ENCODE measurements at places on chromosomes 6 and 20.

GRCh38 chr6:16818992-16819626 is 57.8 kb upstream of the ATXN1 start:
- no peak for DNase-seq

GRCh38 chr6:124055395-124055794 is 251.7 kb downstream of the NKAIN2 start:
- DNase-seq = no peak

GRCh38 chr20:18395544-18395943 is 71.3 kb downstream of the DZANK1 start:
- no peak for DNase-seq

DNA sequence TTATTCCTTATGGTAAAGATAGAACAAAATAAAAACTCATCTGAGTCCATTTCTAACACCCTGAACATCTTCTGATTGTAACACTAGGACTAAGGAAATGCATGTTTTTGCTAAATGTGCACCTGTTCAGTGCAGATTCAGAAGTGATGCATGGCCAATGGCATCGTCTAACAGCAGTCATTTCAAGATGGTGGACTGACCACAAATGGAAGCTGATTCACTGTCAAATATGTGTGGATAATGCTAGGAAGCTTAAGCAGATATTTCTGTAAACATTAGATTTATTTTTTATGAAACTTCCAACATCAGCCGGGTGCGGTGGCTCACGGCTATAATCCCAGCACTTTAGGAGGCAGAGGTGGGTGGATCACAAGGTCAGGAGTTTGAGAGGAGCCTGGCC is 394.8 kb downstream of the SAMD5 start:
- no peak for DNase-seq

DNA sequence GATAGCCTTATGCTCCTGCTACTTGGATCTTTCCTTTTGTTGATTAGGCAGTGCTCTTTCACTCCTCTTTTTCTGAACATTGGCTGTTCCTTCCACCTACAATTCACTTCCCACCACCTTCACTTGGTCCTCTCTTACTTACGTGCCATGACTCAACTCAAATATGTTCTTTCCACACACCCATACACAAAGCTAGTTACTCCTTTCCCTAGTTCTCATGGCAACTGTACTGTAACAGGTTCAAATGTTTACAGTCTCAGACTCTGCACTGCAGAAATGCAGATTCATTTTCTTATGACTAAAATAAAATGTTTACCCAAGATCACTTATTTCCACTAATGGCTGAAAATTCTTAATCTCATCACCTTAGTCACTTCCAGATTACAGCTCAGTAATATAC is 174.0 kb upstream of the TSHZ2 start:
- DNase-seq = no peak

DNA sequence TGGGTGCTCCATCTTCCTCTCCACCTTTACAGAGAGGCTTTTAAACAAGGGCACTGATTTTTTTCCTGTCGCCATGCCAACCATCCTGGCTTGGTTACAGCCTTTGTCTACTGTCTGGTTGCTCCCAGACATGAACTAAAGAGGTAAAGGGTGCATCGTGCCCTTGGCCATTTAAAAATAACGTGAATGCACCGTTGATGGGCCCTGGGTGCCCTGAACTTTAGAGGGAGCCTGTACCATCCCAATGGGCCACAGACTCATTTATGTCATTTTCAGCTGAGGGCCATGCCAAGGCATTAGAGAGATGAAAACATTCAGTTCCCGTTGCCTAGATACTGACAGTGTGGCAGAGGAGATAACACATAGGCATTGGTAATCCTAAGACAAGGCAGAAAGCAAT is 23.3 kb downstream of the TMC2 start:
- no peak for DNase-seq

- DNase-seq = no peak
These were observed 8.8 kb downstream of the SRPK1 start for GRCh38 chr6:35911871-35912653.

DNA sequence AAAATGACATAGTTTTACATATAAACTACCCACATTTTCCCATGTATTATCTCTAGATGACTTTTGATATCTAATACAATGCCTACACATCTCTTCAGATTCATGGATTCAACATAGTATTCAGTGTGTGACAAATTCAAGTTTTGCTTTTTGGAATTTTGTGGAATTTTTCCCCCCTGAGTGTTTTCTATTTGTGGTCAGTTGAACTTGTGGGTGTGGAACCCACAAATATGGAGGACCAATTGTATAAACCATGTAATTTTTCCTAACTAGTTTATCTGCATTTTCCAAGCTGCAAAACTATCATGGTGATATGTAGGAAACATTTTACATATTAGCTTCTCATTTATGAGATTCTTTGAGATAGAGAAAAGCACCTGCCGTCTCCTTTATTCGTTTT is 374.3 kb upstream of the SOX4 start:
- DNase-seq = no peak

GRCh38 chr20:17210983-17211382 is 15.9 kb upstream of the PCSK2 start:
- DNase-seq = peak; percentile 34

GRCh38 chr20:60209048-60209447 is 250.8 kb downstream of the CDH26 start:
- DNase-seq = no peak

- DNase-seq = no peak
These were observed 99.8 kb upstream of the PTPN1 start for GRCh38 chr20:50410343-50410742.

- DNase-seq = no peak
These were observed 853.8 kb upstream of the FLRT3 start for GRCh38 chr20:15191082-15191723.

DNA sequence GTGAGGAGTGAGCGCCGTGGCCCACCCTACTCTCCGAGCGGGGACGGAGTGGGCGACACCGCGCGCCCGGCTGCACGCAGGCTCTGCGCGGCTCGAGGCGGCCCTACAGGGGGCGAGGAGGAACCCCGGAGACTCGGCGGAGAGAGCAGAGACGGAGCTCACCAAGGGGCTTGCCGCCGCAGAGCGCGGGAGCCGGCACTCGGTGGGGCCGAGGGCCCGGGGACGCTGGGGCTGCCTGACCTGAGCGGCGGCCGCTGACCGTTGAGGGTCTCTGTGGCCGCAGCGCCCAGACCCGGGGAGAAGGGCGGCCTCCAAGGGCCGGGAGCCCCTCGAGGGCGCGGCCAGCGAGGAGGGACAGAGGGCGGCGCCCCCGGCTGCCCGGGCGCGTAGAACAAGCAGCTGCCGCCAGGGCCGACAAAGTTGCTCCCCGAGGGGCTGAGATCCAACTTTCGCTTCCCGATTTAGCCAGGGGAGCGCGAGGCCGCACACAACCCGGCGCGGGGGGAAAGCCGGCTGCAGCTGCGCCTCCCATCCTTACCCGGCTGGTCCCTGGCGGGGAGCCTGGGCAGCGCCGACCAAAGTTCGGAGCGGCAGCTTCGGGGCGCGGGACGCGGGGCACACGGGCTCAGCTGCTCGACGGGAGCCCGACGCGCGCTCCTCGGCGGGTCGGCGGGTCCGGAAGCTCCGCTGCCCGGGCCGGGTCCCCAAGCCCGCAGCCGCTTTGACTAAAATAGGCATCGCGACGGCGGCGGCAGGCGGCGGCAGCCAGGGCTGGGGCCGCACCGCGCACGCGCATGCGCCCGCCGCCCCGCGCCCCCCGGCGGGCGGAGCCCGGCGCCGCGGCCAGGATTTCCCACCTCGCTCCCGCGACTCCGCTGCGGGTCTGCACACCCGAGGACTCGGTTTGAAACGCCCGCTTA is 43.1 kb downstream of the POPDC3 start:
- peak; percentile 64 for DNase-seq

DNA sequence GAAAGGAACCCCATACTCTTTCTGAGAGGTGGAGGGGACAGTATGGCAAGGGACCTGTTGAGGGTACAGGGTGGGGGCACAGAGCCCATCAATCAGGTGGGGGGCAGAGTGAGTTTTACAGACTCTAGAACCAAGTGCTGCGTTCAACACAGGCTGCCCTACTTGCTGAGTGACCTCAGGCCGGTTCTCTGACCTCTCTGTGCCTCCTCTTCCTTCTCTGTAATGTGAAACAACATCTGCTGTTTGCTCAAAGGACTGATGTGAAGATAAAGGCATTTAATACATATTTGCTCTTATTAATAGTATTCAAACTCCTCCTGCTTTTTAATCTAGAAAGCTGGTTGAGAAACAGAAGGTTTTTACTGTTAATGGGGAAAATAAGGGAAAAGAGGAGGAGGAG is 25.9 kb upstream of the APMAP start:
- DNase-seq = no peak

DNA sequence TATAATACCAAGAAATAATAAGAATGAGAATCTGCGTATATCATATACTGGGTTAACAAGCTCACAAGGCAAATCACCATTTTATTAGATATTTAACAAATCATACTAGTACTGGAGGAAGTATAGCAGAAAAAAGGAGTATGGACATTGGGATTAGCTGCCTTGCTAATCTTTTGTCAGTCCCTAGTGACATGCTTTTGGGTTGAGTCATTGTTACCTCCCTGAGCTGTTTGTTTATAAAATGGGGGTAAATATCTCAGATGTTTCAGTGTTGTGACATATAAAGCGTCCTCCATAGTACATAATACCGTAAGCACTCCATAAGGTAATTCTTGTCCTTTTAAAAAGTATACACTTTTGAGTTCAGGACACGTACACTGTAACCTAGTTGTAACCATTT is 107.0 kb downstream of the ESR1 start:
- peak; percentile 22 for DNase-seq

- DNase-seq = no peak
These were observed 290.5 kb downstream of the BTBD9 start for GRCh38 chr6:38349221-38349620.

GRCh38 chr6:6724539-6725467 is 136.3 kb downstream of the LY86 start:
- peak; percentile 67 for DNase-seq

DNA sequence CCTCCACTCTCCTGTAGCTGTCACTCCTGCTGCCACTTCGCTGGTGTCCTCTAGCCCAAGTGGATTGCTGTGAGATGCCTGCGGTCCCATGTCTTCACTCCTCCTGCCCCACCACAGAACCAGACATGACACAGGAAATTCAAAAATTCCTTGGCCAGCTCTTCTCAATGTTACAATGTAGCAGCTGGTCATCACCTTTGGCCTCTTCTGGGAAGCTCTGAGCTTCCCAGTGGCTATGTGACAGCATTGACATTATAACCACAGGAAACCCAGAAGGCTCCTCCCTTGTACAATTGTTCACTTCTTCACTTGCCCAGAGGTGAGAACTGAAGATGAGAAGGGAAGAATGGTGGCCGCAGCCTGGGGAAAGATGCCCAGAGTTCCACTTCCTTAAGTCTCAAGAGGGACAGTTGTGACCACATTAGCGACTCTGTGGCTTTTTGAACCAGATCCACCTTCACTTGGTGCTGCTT is 76.1 kb upstream of the NAA20 start:
- no peak for DNase-seq

- DNase-seq = no peak
These were observed 709.8 kb downstream of the EPM2A start for GRCh38 chr6:145025488-145025887.

GRCh38 chr6:149020319-149020718 is 273.5 kb downstream of the UST start:
- peak; percentile 27 for DNase-seq

GRCh38 chr6:118216751-118217150 is 309.7 kb downstream of the SLC35F1 start:
- DNase-seq = peak; percentile 8

- DNase-seq = no peak
These were observed 47.9 kb downstream of the KHDC1L start for GRCh38 chr6:73177221-73177944.

GRCh38 chr6:72466971-72467566 is 154.8 kb upstream of the KCNQ5 start:
- no peak for DNase-seq

DNA sequence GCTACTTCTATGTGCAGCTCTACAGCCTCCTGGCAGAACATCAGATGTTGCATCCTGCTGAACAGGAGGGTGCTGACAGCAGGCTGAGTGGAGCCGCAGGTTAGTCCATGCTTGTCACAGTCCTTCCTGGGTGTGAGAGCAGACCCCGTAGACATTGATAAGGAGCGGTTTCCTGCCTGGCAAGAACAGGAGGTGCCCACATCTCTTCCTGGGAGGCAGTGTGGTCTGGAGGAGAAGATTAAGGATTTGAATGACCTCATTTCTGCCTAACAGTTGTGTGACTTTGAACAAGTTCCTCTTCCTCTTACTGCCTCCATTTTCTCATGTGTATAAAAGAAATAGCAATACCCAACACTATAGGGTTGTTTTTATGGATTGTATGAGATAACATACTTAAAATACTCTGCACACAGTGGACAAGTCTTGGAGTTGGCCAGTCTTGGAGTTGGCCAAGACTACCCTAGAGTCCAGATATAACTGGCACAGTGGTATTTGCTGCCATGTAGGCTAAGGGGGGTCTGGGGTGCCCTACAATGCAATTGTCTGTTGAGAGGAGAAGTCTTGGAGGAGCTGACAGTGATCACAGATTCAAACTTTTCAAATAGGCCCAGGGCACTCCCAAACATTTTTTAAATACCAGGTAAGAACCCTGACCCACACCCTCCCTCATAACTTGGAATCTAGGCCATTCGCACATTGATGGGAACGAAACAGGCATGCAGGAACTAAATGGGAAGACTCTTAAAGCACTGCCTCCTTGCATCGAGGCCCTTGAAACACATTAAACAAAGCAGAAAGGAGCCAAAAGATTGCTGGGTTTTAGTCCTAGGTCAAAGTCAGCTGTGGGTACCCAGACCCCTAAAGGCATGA is 32.6 kb upstream of the TBC1D7 start:
- no peak for DNase-seq

DNA sequence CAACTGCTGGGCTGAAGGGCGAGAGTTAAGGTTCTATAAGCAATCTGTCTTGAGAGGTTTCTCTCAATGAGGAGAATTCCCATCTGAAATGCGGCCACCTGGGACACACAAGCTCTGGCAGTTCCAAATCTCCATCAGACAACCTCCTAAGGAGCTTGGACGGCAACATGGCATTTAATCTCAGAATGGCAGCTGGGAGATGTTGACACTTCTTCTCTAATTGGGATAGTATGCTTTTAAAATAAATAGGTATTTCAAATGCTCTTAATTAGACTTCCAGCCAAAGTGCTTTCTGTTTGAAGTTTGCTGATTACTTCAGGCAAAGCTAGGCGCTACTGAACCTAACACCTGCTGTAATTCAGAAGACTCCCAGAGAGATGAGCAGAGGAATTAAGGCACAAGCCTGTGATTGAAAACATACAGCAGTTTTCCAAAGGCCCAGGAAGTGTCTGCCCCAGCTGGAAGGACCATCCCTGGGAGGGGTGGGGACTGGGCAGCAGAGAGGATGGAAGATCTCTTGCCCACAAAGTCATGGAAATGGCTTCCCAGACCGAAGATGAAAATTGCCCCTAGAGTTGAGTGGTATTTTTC is 59.1 kb upstream of the KCNK16 start:
- no peak for DNase-seq

GRCh38 chr6:4928426-4928825 is 75.4 kb downstream of the RPP40 start:
- DNase-seq = no peak

DNA sequence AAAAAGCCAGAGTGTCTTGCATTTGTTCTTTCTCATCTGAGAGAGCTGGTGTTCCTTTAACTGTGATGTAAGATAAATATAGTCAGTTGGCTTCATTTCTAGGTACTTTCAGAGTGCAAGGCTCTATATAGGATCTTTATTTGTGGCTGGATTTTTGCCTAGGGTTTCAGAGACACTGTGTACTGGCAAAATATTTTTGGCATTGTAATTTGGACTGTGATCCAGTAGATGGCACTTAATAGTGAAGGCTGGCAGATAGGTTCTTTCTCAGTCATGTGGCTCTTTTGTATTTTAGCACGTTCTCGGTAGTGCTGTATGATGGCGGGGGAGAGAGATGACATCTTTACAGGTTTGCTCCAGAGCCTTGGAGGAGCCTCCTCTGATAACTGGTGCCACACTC is 26.8 kb upstream of the SLC35B3 start:
- no peak for DNase-seq
